ENCODE measurements at places on chromosomes 7 and 10.

DNA sequence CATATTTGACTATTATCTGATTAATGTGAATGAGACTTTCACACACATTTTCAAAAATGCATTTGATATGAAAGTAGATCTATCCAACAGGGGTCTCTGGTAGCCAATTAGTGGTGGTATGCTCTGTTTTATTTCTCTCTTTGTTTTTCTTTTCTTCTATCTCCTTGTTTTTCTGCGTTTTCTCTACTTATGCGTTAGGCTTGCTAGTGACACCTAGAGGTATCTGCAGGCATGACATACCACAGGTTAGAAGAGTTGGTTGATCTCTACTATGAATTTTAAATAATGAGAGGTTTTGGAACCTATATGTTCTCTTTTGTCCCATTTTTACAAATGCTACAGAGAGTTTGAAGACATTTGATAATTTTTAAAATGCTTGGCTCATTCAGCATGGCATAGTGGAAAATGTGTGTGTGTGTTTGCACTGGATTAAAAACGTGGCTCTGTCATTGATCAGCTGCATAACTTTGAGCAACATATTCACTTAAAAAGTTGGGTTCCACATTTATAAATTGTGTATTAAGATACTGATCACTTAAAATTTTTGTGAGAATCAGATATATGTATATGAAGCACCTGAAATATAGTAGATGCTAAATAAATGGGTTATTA, 28.1 kb upstream of the PLXDC2 start:
- DNase-seq: peak; percentile 8

- no peak for DNase-seq
These were observed 7.3 kb downstream of the PWWP2B start for GRCh38 chr10:132404169-132404880.

GRCh38 chr7:117064688-117065087, 111.4 kb downstream of the ST7 start:
- no peak for DNase-seq

DNA sequence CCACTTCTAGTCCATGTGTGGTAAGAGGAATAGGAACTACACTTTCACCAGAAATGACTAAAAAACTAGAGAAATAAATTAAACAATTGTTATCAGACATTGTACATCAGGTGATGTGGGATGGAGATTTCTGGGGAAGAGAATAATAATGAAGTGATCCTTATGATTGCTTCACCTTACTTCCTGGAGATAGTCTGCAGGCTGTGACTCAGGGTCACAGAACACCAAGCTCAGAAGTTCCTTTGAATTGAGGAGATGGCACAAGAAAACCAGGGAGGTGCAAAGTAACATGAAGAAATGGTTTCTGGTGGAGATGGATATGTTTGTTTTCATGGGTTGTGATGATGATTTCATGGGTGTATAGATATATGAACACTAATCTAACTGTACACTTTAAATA, 44.5 kb downstream of the ZWINT start:
- no peak for DNase-seq

Measured in BJ (cell line).